ENCODE measurements at places on chromosomes 4 and X. TPM values are rescaled to one million over a fixed set of nuclear protein-coding genes. Genes with fewer than 3 reads are reported as not detected.

The LRP2BP gene
- 0.41 TPM for polyA plus RNA-seq

The XG gene
- polyA plus RNA-seq = 2.0 TPM

The MAGEB10 gene
- not detected for polyA plus RNA-seq

The UGT2B17 gene
- not detected for polyA plus RNA-seq

The MAGEB16 gene
- polyA plus RNA-seq = not detected

The KIAA1210 gene
- polyA plus RNA-seq = 0.06 TPM

The GAB3 gene
- polyA plus RNA-seq = 2.2 TPM

The HEPH gene
- 31.3 TPM for polyA plus RNA-seq

The NSUN7 gene
- 1.2 TPM for polyA plus RNA-seq

The GABRG1 gene
- 0.01 TPM for polyA plus RNA-seq

The CXCL11 gene
- polyA plus RNA-seq = 0.06 TPM

The ARHGAP36 gene
- 0.11 TPM for polyA plus RNA-seq

The NAA11 gene
- polyA plus RNA-seq = not detected

The CDS1 gene
- polyA plus RNA-seq = 1.6 TPM

The CXCL6 gene
- not detected for polyA plus RNA-seq

The RENBP gene
- 12.1 TPM for polyA plus RNA-seq

The SRPX gene
- polyA plus RNA-seq = 333 TPM

The POU4F2 gene
- polyA plus RNA-seq = not detected

The PLXNA3 gene
- 10.1 TPM for polyA plus RNA-seq

The ALB gene
- polyA plus RNA-seq = 20.0 TPM

The UGT2A3 gene
- not detected for polyA plus RNA-seq

The FAAH2 gene
- polyA plus RNA-seq = 1.4 TPM

The CABS1 gene
- polyA plus RNA-seq = not detected

The LONRF3 gene
- polyA plus RNA-seq = 7.4 TPM

The ZIC3 gene
- polyA plus RNA-seq = not detected

The LANCL3 gene
- 0.18 TPM for polyA plus RNA-seq

The FDCSP gene
- polyA plus RNA-seq = 0.80 TPM

The TMEM255A gene
- polyA plus RNA-seq = 3.2 TPM

The NLGN4X gene
- 5.1 TPM for polyA plus RNA-seq

The PPP1R2C gene
- not detected for polyA plus RNA-seq

The ZAR1 gene
- not detected for polyA plus RNA-seq

The UCHL1 gene
- 81.6 TPM for polyA plus RNA-seq

The FAM114A1 gene
- 65.8 TPM for polyA plus RNA-seq

The FRMD7 gene
- not detected for polyA plus RNA-seq

The FAT4 gene
- polyA plus RNA-seq = 5.2 TPM

The CD99 gene
- 496 TPM for polyA plus RNA-seq

The TEX11 gene
- polyA plus RNA-seq = 0.06 TPM

The BRS3 gene
- polyA plus RNA-seq = 0.10 TPM

The USP17L18 gene
- polyA plus RNA-seq = not detected

The LINC00632 gene
- 2.0 TPM for polyA plus RNA-seq

The ZNF718 gene
- polyA plus RNA-seq = 2.6 TPM

The CLCN4 gene
- 1.0 TPM for polyA plus RNA-seq
